GM13976 (cell line): ENCODE measurements at places on chromosomes 5 and 9.

GRCh38 chr5:168066536-168067208 is 224.8 kb upstream of the WWC1 start:
- DNase-seq, result no peak

DNA sequence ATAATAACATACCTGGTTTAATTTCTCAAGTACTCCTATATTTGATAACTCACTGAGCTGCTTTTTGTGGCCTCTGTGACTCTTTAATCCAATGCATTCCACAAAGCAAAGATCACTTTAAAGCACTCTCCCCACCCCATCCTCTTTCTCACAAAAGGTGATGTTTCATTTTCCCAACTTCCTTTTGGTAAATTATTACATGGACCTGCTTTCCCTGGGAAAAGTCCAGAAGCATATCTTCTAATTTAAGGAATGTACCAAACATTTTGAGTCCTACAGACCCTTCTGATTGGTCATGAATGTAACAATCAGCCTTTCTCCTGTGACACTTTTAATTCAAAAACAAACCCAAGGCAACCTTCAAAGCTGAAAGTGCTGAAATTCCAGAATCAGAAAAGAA is 71.1 kb downstream of the MLLT3 start:
- DNase-seq, result no peak

GRCh38 chr9:98178874-98179850 is 13.3 kb downstream of the CORO2A start:
- no peak for DNase-seq

DNA sequence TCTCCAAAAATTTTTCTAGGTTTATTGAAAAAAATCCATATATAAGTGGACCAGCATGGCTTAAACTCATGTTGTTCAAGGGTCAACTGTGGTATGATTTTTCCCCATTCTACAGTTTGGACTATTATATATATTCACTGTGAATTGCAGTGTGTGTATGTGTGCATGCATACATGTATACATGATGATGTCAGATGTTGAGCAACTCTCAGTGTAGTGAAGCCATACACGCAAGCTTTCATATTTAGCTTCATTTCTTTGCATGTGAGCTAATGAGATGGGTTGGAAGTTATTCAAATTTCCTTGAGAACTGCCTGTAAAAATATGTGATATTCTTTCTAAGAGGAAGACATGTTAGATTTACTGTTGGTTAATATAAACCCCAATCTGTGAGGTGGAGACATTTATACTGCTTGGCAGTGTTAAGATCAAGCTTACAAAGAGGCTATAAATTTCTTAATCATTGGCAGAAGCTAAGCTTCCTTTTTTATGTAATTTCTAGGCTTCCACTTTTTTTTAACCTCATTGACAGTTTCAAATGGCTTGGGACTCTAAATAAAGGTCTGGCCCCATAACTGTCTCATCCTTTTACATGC is 134.8 kb downstream of the GABRG2 start:
- DNase-seq, result no peak

DNA sequence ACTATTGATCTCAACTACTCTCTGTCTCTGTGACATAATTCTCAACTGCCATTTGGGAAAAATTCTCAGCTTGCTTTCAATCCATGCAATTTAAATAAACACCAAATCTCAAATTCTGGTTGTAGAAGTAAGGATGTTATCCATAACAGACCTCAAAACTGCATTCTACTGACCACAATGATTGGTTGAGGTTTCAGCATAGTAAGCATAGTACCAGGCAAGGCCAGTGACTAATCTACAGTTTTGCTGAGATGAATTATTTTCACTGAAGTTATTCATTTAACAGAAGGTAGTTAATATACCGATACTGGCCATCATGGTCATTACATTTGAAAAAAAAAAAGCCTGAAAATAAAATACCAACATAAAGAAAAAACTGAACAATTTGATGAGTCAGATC is 488.0 kb upstream of the CDH18 start:
- no peak for DNase-seq

DNA sequence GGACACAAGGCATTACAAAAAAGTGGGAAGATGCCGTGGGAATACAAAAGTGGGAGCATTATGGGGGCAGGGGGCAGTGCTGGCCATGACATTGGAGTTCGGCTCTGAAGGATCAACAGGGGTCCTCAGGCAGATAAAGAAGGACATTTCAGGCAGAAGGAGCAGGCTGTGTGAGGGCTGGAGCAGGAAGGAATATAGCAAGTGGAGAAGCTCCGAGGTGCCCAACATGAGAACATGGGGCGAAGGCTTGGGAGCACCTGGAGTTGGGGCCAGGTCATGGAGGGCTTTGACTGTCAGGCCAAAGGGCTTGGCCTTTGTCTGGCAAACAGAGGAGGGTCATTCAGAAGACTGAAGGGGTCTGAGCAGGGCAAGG is 2.5 kb downstream of the B4GALT7 start:
- no peak for DNase-seq

DNA sequence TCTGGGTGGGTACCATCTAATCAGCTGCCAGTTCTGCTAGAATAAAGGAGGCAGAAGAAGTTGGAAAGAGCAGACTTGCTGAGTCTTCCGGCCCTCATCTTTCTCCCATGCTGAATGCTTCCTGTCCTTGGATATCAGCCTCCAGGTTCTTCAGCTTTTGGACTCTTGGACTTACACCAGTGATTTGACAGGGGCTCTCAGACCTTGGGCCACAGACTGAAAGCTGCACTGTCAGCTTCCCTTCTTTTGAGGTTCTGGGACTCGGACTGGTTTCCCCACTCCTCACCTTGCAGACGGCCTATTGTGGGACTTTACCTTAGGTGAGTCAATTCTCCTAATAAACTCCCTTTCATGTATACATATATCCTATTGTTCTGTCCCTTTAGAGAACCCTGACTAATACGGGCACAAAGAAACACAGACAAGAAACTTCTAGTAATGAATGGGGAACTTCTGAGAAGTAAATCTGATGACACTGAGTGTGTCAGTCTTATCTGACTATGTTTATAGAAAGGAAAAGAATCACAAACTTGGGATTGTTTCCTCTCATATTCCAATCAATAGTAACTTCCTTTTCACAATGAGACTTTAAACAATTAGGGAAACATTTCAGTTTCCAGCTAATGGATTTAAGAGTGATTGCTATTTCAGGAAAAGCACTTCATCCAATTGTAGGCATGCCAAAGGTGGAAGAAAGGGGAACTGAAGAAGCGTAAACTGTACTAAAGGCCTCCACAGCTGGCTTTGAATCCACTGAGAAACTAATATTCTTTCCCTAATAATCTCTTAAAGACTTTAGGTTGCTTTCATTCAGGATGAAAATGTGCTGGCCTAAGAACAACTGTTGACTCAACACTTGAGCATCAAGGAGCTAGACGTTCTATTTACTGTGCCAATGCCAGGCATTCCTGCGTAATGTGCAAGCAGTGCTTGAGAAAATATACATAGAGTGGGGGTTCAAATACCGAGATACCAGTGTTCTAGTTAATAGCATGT is 127.9 kb upstream of the PTGER4 start:
- DNase-seq, result no peak

DNA sequence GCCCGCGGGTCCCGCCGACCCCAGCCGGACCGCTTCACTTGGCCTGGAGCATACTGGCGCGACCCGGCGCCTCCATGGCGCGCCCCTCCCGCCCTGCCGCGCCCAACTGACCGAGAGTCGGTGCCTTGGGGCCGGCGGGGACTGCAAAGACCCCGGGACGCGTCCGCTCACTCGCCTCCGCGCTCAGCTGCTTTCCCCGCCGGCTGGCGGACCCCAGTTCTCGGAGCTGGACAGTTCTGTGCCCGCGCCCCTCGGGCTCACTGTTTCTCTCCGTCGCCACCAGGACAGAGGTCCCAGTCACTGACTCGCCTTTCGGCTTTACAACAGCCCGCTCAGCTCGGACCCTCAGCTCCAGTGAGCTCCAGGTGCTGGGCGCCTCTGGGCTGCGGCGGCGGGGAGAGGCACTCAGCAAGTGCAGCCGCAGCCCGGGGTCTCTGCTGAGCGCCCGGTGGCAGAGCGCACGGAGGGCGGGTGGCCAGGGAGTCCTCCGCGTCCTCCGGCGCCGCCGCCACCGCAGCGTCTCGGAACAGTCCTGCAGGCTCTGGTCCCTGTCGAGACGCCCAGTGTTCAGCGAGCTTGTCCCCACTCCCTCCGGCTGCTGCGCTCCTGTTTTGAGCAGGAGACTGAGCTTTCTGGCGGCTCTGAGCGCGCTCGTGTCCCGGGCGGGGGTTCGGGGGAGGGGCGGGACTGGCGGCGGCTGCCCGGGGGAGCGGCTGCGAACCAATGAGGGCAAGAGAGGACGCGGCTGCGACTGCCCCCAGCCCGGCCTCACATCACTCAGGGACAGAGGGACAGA is at the start of gene SMIM32:
Gene SMIM32 (minus strand): TSS at position 637 of the 796 bp plus-strand sequence. CDS start 638 bp downstream, outside the sequence.
- peak; percentile 24 for DNase-seq

DNA sequence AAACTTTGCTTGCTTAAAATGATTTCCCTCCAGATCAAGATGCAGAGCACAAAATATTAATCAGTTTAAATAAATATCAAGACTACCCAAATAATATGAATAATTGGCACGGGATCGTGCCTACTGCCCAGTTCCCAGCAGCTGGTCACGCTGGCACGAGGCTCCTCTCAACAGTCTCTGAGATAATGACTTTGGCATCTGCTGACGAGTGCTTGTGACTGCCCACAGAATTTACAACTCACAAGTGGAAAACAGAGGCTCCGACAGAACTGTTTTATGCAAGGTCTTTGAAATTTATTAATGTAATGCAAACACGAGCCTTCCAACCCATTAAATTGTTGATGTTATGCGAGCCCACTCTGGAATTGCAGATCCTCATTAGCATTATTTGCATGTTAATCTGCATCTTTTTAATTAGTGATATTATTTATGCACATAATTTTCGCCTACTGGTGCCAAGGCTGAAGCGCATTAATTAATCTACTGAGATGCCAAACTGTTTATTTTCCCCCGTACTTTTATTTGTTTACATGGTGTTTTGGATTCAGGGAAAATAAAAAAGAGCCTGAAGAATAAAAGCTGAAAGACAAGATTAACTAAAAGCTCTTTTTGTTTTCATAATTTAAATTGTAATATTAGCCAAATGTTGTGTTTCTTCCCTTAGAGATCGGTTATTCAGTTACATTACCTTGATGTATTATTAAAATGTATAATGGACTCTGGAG is 369.3 kb upstream of the IRX1 start:
- DNase-seq, result no peak

GRCh38 chr9:76023715-76024195 is 133.3 kb downstream of the PCSK5 start:
- no peak for DNase-seq

DNA sequence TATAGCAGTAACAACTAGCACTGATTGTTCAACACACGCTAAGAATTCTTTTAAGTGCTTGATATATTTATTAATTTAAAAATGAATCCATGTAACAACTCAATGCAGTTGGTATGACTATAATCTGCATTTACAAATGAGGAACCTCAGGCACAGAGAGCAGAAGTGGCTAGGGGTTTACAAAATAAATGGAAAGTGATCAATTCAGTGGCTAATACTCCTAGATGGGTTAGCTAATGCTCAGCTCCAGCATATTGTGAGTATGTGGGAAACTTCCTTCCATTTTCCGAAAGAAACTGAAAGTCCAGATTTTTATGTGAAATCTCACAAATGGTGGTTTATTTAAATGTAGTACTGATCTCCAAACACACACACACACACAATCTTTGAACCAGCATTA is 128.0 kb downstream of the RFX3 start:
- no peak for DNase-seq

GRCh38 chr5:113108485-113108884 is 131.9 kb downstream of the DCP2 start:
- DNase-seq, result no peak

DNA sequence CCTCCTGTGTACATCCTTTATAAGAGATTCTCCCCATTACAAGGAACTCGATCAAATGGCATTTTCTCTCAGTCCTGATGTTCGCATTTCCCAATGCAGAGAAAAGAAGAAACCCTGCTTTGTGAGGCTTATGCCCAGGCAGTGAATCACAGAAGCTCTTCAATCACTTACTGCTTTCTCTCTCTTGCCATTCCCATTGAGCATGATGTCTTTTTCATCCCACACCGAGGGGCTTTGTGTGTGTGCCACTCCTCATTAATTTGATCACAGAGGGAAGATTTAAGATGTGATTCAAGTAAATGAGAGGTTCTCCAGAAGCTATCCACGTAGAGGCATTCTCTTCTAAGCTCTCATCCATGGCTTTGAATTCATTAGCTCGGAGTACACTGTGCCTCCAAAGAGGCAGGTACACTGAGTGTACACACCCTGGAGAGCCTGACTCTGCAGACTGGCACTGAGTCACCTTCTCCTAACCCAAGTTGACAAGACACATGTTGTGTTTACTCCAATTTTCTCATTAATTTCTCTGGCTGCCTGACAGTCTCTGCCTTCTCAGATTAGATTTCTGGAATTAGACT is 45.4 kb downstream of the MFAP3 start:
- DNase-seq, result no peak

GRCh38 chr9:132312873-132313272 is 41.9 kb downstream of the SETX start:
- DNase-seq, result no peak

DNA sequence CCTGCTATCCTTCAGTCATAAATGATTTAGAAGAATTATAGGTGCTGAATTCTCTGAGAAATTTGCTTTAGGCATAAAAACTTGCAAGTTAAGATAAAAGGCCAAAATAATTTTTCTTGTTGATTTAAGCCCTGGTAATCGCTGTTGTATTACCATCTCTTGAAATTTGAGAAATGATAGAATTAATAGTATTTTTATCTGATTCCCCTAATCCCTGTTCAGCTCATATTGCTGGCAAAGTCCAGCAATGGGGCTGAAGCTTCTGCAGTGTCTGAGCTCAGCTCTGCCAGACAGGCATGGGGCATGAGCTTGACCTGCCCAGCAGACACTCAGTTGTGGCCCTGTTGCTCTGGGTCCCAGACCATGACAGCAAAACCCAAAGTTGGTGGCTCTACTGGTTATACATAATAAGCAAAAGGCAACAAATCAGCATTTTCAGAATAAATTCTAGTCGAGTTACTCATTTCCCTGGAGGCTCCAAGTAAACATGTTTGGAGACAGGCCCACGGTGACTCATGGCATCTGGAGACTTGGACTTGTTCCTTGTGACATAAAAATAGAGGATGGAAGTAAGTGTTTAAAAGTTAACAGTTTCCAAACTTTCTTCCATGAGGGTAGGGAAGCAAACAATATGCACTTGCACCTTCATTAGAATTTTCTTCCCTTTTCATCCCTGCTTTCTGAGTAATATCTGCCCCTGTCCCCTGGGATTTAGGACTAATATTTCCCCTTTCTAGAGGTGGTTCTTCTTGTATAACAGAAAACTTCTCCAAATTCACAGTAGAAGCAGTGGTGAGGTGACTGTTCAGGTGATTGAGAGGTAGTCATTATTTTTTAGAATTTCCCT is 60.2 kb upstream of the SLC2A8 start:
- DNase-seq, result no peak

- peak; percentile 16 for DNase-seq
Observed at GRCh38 chr5:119397518-119398380, 41.9 kb downstream of the TNFAIP8 start.

- no peak for DNase-seq
Observed at GRCh38 chr9:69593301-69593700, 78.9 kb downstream of the APBA1 start.
